Activated naive CD8-positive, alpha-beta T cell treated with anti-CD3 and anti-CD28 coated beads for 36 hours (primary cell): ENCODE measurements at places on chromosomes 5 and 9. TPM values are rescaled to one million over a fixed set of nuclear protein-coding genes. Genes with fewer than 3 reads are reported as not detected.

DNA sequence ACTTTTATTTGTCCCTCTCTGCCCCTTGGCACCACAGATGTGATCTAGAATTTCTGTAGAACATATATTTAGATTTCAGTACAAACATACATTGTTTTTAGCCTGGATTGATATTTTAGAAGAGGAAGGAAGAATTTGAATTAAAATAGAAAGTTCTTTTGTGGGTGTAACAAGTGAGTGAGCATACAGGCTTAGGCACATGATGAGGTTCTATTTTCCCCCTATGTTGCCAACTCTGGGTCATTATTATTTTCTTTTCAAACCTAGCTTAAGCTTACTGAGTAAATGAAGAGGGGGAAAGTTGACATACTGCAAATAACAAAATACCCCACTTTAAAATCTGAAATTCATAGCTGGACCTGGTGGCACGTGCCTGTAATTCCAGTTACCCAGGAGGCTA, 102.9 kb downstream of the GCNT1 start:
- H3K36me3 ChIP-seq: no peaks in the 10 kb centered on the region
- no peak overlapping the region for H3K27ac ChIP-seq
- H3K4me3 ChIP-seq: no peak overlapping the region

DNA sequence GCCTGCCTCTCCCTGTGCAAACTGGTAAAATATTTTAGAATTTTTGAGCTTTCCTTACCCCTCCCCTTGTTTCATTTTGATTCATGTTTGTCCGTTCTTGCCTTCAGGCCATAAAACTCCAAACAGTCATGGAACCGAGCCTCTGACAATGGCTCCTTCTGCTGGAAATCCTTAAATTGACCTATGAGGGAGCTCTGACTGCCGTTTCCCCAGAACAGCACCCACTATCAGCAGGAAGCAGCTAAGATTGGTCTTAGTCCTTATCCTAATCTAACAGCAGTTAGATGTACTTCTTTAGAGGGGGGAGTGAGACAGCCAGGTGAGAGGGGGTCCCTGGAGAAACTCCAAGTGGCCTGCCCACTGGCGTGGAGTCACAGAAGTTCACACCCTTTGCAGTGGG, 106.7 kb downstream of the FAM174A start:
- DNase-seq: no peak
- no peak overlapping the region for H3K27ac ChIP-seq
- H3K4me1 ChIP-seq: no peaks in the 10 kb centered on the region
- no peaks in the 10 kb centered on the region for H3K36me3 ChIP-seq

Gene FGD3
- total RNA-seq: 42.9 TPM

Gene SLC6A19
- total RNA-seq: not detected

Gene STK32A
- total RNA-seq: not detected

Gene SLCO6A1
- not detected for total RNA-seq

Gene CFAP157
- not detected for total RNA-seq

Gene OGN
- total RNA-seq: not detected
